ENCODE measurements at places on chromosomes 2 and 18.

DNA sequence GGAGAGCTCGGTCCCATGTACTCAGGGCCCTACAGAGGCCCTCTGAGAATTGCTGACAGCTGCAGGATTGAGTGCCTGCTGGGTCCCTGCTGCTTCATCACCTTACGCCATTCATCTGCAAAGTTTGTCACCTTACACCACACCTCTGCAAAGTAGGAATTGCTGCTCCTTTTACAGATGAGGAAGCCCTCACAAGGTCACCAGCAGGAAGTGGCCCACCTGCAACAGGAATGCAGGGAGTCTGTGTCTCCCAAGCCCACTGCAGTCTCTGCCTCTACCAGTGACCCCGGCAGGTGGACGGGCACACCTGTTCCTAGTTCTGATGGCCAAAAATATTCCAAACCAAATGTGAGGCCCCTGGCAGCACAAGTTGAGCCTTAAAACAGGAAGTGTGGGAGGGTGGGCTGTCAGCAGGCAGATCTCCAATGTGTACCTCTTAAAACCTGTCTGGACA lies 441.4 kb downstream of the NBAS start:
- no peak for DNase-seq

GRCh38 chr2:181879295-181879694 lies 12.2 kb upstream of the ITPRID2 start:
- DNase-seq = no peak

- DNase-seq = no peak
These were observed 102.4 kb downstream of the ASB1 start for GRCh38 chr2:238528953-238529781.

- no peak for DNase-seq
These were observed 97.7 kb downstream of the CAPN13 start for GRCh38 chr2:30709516-30709915.

DNA sequence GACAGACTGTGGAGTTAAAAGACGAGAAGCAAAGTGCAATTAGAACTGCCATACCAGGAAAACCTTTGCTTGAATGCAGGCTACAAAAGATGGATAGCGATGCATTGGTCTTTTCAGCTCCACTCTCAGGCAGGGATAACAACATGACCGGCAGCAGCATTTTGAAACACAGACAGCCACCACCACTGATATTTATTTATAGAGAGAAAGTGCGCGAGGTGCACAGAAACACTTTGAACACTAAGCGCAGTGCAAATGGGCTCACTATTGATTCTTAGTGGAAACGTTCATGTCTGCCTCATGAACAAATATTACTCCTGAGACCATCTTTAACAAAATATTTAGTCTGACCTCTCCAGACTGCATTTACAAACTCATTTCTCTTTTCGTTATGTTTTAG lies 32.9 kb downstream of the CAVIN2 start:
- DNase-seq = no peak

- no peak for DNase-seq
These were observed 97.8 kb downstream of the TMEM18 start for GRCh38 chr2:579351-579886.

DNA sequence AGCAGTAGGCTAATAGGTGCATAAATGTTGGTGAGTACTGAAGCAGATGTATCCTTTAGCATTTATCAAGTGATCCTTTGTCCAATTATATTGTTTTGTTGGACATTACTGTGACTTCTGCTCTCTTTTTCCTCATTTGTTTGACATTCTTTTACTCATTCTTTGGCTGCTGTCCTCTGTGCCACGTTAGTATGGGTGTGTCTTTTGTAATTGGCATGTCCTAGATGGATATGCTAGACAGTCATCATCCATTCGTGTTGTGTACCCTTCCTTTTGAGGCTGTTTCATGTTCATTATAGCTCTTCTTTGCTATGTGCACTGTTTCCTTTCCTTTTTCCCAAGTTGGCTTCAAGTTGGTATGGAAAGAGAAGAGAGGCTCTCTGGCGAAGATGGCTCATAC lies 284.7 kb downstream of the CYP26B1 start:
- no peak for DNase-seq

DNA sequence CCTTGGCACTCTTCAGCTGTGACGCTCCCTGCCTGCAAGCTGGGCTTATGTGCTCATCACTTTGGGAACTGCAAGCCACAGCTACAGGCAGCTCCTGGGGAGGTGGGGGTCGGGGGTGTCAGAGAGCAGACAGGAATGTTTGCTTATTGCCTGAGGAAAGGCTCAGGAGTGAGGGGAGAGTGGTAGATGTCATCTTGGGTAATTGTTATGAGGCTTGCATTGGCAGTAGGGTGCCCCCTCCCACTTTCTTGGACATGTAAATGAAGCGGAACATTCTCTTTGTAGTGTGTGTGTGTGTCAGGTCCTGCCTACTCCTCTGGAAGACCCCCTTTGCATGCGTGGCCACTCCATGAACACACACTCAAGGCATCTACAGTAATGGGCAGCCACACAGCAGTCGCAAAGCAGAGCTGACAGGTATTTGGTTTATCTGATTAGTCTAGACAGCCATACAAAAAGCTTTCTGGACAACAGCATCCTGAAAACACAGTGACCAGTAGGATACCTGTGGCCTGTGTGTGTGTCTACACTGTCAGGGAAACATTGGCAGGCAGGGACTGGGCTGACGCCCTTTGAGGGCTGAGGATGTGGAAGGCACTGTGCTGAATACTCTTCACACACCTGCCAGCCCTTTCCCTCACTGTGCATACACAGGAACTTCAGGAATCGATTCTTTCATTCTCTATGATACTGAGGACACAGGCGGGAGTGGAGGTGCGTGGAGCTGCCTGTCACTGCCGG lies 17.1 kb upstream of the MC2R start:
- DNase-seq = no peak

- peak; percentile 41 for DNase-seq
These were observed 38.1 kb downstream of the AFTPH start for GRCh38 chr2:64562148-64562784.

DNA sequence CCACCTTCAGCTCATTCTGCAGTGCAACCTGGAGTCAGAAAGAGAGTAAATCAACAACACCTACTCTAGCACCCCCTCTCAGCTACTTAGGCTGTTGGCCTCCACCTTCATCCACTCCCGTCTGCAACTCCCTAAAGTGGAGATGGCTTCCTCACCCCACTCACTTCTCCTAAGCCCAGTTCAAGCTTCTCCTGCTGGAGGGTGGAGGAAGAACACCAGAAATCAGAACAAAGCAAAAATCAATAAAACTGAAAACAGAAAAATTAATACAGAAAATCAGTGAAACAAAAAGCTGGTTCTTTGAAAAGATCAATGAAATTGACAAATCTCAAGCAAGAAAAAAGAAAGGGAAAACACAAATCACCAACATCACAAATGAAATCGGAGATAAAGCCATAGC lies 191.7 kb downstream of the ANAPC1 start:
- DNase-seq = no peak

DNA sequence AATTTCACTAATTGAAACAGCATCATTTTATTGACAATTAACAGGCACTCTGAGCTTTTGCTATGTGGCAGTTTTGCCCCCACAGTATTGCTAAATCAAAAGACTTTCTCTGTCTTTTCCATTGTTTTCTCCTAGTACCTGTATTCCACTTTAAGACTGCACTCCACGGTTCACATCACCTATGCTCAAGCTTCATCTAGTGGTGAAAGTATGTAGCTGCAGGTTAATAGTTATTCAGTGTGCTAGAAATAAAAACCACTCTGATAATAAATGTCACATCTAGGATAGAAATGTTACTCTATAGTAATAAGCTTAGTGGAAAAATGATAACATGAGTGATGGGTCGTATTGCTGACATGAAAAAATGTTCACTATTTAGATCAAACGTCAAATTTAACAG lies 24.6 kb downstream of the ARL6IP6 start:
- peak; percentile 44 for DNase-seq

GRCh38 chr2:75130171-75130570 lies 69.1 kb downstream of the TACR1 start:
- DNase-seq = no peak

GRCh38 chr2:237529452-237530402 lies 36.6 kb upstream of the PRLH start:
- no peak for DNase-seq

DNA sequence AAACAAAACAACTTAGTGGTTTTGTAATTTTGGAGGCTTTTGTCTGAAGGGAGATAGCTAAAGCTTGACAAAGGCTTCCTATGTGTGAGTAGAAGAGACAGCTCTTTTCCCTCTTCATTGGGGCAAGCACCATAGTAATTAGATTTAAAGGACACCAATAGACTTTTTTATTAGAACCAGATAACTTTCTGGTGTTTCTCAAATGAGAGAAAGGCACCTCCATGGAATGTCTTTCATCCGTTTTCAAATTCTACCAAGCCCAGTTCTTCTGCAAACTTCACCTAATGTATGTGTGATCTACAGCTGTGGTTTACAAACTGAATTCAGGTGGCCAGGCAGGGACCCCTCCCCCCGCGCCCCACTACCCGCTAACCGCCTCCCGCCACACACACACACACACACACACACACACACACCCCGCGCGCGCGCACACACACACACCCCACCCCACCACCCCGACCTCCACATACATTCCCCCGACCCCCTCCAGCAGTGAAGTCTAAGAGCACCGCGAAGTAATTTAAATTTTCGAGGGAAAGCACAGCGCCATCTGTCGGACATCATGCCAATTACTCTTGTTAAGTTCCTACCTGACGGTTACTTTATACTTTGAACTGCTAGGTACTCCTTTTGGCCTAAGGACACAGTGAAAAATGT lies 31.6 kb upstream of the PPP1R1C start:
- peak; percentile 68 for DNase-seq

GRCh38 chr2:6967301-6967700 lies 50.1 kb downstream of the RNF144A start:
- DNase-seq = no peak

- peak; percentile 22 for DNase-seq
These were observed 28.9 kb downstream of the ZNF532 start for GRCh38 chr18:58893388-58894099.

DNA sequence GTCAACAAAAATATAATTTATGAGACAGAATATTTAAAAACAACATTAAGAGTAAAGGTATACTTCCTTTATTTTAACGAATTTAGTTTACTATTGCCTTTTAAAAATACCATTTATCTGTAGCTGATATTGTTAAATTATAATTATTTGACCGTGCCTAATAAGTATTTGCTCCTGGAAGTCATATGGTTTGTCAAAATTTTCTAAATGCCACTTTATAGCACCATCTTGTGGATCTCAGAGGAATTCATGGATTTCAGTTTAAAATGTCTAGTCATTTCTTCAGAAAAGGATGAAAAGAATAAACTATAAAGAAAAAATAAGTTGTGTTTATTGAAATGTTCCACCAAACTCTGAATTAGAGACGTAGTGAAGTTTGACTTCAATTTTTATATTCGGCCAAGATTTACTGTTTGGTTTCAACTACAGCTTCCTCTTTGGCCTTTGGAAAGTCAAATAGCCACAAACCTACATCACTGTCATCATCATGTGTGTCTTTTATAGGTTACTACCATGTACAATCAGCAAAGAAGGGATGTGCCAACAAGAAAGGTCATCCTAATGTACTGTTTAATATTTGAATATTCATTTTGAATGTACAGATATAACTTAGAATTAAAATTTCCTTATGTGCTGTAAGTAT lies 10.3 kb upstream of the FTCDNL1 start:
- peak; percentile 53 for DNase-seq

GRCh38 chr18:46621871-46622270 lies 35.1 kb downstream of the LOXHD1 start:
- no peak for DNase-seq

GRCh38 chr2:171999161-171999560 lies 592 bp upstream of the METAP1D start:
- DNase-seq = peak; percentile 1

DNA sequence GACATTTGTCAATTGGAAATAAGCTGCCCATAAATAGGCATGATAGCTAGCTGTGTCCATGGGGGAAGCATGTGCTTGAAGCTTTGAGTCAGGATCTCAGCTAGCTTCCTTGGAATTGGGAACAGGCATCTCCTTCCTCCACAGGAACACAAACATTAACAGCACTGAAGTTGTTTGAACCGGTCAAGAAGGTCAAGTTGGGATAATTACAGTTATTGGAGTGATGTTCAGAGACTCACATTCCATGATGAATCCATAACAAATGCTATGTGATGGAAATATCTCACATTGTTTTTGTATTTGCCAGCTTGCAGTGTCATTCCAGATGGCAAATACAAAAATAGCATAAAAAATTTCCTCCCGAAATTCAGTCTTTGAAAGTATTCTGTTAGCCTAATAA lies 347.6 kb upstream of the SMIM21 start:
- DNase-seq = no peak

- DNase-seq = no peak
These were observed 106.7 kb downstream of the METTL8 start for GRCh38 chr2:171327043-171327496.

DNA sequence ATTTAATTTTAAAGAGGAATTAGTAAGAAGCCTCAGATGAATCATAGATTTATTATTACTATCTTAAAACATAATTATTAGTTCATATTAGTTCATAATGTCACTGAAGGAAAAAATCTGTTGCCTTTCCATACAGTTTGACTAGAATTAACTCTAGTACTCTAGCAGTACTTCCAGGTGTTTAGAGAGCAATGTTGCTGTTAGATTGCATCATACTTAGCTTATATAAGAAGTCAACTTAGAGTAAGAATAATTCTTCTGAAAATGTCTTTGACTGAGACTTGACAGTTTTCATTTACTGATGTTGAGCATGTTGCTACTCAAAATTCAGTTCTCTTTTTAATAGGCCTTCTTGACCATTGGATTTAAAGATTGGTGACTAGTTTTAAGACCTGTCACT lies 4.7 kb downstream of the RAB3GAP1 start:
- peak; percentile 40 for DNase-seq

DNA sequence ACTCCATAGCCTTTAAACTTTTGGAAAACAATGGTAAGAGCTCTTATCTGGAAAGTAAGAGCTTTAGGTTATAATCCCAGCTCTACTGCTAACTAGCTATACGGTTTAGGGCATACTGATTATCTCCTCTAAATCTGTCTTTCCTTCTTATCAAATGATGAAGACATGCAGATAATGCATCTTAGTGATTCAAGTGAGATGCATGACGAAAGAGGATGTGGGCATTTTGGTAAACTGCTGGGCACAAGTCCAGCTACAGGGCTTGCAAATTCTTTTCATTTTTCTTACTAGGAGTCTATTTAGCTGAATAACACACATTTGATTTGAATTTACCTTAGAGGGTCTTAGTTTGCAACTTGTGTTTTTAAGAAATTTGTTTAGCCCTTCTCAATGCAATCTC lies 1604.8 kb upstream of the ZEB2 start:
- peak; percentile 19 for DNase-seq

Data from renal cortical epithelial cell (primary cell).